RKO (cell line): ENCODE measurements at places on chromosomes 12 and 14.
A peak's percentile ranks its signal among the peaks of the same experiment; 100 is the strongest.

DNA sequence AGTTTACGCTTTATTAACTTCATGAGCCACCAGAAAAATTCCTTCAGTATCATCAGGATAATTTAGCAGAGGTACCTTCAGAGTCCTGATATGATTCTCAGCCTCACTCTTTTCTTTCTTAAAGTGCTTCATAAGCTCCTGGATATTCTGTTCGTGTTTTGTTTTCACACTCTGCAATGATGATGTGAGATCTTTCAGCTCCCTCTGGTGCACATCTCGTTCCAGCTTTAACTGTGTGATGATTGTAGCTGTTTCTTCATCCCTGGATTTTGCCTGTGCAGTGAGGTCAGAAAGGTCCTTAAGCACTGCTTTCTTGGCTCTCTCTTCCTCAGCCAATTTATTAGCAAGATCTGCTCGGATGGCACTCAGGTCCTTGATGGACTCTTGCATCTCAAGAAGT lies 156.7 kb downstream of the CEP128 start:
- no peak for DNase-seq

DNA sequence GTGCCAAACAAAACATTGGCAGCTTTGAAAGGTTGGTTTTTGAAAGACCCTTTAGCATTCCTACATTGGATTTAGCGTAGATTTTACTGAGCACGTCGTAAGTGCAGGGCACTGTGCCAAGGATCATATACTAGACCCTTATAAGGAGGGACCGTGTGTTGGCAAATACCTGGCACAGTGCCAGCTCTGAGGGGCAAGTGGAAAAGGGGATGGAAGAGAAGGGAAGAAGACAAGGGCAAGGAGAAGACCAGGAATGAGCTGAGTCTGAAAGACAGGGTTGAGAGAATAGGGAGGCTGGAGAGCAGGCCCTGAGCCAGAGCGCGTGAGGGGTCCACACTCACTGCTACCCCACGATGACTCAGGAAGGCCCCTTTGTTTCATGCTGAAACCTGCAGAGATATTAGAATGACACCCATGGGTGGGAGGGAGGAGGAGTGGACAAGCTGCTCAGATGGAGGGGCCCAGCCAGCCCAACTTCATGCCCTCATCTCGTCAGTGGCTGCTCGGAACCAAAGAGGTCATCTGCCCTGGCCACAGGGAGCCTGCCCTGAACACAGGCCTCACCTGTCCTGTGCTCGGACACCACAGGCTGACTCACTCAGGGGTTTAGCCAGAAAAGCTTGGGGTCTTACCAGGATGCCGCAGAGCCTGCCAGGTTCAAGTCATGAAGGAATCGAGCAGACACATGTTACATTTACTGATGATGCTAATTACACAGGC lies 25.0 kb downstream of the RAB35 start:
- no peak for DNase-seq

DNA sequence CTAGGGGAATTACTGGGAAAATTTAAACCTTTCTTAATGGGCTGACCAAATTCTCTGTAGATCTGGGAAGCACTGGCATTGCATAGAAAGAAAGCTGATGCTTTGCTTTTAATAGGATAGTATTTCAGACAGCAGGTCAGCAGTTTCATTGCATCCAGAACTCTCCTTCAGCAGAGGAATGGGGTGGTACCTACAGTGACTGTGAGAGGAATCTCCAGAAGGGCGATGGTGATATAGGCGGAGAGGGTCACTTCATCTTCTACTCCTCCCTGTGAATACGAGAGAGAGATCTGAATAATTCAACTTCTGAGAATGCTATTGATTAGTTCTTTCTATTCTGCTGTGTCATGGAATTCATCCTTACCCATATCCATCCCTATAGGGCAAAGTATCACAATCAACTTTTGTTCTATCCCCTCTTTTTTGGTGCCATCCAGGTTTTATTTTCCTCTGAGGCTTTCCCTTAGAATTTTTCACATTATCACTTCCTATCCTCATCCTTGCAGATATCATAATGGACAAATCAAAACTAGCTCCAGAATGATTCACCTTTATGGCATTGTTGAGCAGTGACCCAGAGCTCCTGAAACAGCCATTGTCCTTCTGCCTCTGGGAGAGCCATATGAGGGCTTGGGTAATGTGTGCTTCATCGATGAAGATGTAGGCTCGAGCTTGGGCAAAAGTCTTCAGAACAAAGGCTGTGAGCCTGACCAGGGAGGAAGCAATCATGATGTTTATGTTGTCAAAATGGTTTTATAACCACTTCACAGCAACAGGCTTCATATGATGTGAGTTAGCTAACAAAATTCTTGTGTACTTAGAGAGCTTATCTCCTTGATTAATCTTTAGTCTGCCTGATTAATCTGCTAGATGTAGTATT lies 38.3 kb downstream of the A2M start:
- DNase-seq: no peak

DNA sequence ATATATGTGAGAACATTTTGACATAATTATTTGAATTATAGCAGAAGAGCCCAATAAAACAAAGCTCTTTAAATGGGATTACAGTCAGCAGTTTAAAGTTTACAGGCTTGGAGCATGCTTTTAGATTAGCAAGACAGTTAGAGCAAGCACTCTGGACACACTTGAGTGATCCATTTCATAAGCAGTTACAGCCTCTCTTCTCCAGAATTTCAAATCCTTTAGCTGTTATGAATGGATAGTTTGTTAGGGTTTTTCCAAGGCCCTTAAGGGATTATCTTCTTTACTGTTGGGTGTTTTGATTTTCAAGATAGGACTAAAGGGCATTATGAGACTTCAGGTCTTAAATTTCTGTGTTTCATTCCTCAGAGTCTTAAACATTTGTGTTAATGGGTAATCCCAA lies 36.3 kb downstream of the BEST3 start:
- DNase-seq: no peak

DNA sequence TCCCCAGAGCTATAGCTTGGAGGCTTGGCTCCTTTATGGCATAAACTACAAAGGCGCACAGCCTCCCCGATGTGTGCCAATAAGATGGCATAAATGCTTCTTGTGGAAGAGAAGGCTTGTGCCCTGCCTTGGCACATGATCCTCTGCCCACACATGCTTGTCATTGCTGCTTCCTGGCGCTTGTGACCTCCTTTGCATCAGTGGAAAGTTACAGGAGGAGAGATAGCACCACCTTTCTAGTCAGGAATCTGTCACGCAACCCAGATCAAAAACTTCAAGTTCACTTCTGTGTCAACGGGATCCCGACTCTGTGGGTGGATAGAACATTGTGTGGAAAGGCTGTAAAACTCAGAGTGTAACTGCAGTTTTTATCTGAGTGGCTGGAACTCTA lies 183.8 kb upstream of the HIF1A start:
- DNase-seq: no peak

GRCh38 chr12:122849352-122850047 lies 14.2 kb downstream of the HIP1R start:
- DNase-seq: no peak

DNA sequence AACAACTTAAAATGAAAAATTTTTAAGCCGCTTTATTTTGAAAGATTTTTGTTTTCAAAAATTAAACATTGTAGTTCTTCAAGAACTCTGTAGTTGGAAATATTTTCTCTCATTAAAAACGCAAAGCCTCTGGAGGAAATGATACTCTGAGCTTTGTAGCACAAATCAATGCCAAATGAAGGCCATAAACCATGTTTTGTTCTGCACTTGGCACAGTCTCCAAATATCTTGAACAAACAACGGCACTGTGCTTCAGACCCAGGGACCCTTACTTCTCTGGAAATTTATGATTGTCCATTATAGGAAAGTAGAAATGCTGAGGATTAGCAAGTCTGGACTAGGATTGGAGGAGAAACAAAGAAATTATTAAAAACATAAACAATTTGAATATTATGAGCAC lies 160.8 kb upstream of the BMP4 start:
- DNase-seq: no peak

DNA sequence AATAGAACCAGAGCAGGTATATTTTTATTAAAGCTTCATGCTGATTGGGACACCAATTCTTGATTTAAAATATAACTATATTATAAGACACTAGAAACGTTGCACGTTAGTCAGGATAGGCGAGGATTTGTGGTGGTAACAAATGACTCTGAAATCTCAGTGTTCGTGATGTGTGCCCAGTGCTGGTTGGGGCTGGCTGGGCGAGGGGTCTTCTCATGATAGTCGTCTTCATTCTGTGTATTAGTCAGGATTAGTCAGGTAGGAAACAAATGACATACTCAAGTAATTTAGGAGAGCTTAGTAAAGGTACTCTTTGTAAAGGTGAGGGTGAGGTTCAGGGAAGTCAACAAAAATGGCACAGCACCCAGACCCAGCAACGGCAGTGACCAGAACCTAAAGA lies 73.9 kb upstream of the HIF1A start:
- no peak for DNase-seq

DNA sequence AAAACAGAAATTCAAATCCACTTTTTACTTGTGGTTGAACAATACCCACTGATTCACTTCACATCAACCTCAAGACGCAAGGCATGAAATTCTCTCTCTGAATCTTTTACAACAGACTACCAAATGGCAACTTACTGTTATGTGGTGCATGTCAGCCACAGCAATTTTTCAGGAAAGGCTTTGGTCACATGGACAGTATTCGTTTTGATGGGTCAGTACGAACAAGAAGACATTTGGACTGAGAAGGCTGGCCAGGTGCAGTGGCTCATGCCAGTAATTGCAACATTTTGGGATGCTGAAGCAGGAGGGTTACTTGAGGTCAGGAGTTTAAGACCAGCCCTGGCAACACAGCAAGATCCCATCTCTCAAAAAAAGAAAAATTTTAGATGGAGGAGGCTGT lies 144.0 kb downstream of the SEC23A start:
- no peak for DNase-seq

- no peak for DNase-seq
Measured at GRCh38 chr14:50013198-50013918, 103.0 kb downstream of the VCPKMT start.

DNA sequence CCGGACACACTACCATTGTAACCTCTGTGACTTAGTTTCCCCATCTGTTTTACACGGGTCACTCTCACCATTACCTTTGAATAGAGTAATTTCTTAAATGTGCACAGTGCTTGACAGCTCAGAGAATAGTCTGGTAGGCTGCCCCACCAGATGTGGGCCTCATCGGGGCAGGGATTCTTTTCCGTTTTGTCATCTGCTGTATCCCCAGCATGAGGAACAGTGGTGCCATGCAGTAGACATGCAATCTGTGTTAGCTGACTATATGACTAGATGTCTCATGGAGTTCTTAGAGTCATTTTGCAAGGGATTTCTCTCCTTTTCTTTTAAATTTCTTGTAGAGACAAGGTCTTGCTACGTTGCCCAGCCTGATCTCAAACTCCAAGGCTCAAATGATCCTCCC lies 44.9 kb upstream of the PLEKHG3 start:
- no peak for DNase-seq

GRCh38 chr14:100065111-100065871 lies at the start of gene EVL:
Gene EVL, plus strand, starts transcription at chr14:100065422. Its CDS starts 79 bp downstream, at chr14:100065501.
- no peak for DNase-seq

DNA sequence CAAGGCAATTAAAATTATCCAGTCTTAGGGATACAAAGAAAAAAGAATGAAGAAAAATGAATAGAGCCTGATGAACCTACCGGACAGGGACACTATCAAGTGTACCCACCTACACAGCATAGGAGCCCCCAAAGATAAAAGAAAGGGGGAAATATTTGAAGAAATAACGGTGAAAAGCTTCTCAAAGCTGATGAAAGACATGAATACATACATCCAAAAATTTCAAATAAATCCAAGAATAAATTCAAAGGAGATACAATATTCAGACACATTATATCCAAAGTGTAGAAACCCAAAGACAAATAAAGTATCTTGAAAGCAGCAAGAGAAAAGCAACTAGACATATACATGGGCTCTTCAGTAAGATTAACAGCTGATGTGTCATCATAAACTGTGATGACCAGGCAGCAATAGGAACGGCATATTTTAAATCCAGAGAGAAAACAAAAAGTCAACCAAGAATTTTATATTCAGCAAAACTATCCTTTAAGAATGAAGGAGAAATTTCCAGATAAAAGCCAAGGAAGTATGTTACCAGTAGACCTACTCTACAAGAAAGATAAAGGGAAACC lies 56.0 kb downstream of the CDK17 start:
- DNase-seq: peak; percentile 39

DNA sequence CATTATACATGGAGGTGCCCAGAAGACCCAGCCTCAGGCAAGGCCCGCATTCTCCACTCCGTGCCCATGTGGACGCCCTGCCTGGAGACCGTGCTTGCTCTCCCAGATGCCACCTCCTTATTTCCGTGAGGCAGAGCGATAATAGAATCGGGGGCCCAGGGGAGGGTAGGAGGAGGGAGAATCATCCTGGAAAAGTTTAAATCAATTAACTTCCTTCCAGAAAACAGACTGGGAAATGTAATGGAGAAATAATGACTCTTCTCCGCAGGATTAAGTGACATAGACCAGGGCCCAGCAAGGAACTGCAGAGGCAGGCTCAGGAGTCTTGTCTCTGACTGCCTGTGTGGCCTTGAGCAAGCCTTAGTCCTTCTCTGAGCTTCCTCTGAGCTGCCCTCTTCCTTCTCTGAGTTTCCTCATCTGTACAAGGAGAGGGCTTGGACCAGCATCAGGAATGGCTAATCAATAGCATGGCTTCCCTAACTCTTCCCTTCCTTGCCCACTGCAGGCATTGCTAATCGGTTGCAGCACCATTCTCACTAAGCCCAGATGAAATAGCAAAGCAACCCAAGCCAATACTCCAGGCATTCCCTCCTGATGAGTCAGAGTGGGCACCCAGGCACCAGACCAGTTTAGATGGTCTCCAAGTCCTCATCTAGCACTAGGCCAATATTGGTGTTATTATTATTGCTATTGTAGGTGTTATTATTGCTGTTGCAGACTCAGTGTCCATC lies 11.3 kb upstream of the FAM222A start:
- DNase-seq: no peak

DNA sequence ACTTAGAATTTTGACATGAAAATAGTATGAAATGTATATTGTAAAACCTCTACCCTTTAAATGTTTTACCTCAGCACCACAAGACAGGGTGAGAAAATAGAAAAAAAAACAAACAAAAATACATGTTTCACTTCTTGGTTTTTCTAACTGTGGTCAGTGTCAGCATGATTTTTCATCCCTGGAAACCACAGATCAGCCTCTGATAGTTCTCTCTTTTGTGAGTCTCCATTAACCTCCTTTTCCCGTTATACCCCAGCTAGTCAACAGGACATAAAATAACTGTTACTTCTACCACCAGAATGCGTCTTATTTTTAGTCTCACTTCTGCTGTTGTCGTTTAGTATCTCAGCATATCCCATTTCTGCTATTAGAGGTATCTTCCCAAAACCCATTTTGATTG lies 48.3 kb upstream of the KCNMB4 start:
- no peak for DNase-seq

- DNase-seq: peak; percentile 32
Measured at GRCh38 chr12:93098077-93098476, 169.0 kb upstream of the EEA1 start.

DNA sequence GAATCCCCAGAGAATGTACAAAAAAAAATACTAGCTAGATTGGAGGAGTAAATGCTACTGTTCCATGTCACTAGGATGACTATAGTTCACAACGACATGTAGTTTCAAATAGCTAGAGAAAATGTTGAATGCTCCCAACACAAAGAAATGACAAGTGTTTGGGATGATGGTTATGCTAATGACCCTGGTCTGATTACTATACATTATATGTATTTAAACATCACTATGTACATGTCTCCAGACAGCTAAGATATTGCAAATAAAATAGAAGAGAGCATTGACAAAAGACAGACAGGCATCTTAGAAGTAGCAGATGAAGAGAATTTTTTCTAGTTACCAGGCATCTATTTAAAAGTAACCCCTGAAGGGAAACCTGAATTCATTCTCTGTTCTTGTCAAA lies 281.6 kb upstream of the SLC16A7 start:
- DNase-seq: no peak
